HCT116 (cell line): ENCODE measurements at places on chromosomes 7 and 10. TPM values are rescaled to one million over a fixed set of nuclear protein-coding genes. Genes with fewer than 3 reads are reported as not detected.

DNA sequence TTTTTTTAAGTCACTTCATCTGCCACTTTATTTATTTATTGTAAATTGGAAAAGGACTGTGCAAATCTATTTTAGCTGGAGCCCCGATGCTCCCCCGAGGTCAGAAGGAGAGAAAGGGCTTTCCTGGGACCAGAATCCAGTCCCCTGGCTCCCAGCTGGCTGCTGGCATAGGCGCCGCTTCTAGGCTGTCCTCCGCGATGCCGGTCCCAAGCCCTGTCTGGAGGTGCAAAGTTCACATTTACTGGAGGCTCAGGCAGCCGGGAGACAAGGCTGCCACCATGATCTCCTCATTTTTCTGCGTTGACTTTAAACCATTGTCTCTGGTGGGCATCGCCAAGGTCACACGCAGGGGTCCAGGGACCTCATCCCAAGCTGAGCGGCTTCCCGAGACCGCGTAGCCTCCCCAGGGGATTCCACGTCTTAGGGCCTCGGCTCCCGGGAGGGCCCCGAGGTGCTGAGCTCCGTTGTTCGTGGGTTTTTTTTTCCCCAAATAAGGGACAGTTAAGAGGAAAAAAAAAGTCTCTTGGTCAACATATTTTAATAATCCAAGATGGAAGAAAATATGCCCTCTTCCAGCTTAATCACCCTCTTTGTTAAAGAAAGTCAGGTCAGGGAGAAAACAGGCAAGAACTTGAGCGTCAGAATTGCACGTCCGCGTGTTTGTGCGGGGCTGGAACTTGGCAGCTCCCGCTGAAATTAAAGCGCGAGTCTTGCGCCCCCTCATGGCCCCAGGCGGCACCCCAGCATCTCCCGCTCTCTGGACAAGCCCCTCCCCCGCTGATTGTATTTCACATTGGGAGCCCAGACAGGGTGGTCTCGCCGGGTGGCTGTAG lies 11.9 kb downstream of the RGR start:
- DNase-seq, result peak; percentile 46

GRCh38 chr10:73931767-73932619 lies 21.1 kb downstream of the PLAU start:
- DNase-seq, result peak; percentile 91

DNA sequence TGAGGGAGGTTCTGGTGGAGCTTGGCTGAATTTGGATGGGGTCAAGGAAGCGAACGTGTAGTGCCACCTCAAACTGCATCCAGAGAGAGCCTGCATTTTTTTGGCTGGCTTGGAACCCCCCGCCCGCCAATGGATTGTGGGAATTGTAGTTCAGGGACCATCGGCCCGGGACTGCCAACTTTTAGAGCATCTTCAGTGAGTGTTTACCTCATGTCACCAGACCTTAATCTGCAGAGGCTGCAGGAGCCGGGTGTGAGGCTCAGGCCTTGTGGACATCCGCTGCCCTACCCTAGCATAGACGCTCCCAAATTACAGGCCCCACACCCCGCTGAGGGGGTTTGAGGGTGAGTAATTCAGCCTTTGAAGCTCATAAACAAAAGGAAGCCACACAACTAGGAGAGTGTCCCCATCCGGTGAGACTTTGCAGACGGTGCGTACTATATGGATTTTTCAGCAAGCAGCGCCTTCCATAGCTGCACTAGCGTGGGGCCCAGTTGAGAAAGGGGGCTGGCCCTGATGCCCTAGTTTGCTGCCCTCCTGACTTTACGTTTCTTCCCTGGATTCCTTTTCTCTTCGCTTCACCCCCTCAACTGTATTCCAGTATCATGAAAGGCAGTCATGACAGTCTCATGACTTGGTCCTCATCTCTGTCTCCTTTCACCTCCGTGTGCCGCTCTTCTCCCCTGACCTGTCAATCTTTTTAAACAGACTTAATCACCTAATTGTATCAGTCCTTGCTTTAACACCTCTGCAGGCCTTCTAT lies 717 bp downstream of the CNPY4 start:
- no peak for DNase-seq

DNA sequence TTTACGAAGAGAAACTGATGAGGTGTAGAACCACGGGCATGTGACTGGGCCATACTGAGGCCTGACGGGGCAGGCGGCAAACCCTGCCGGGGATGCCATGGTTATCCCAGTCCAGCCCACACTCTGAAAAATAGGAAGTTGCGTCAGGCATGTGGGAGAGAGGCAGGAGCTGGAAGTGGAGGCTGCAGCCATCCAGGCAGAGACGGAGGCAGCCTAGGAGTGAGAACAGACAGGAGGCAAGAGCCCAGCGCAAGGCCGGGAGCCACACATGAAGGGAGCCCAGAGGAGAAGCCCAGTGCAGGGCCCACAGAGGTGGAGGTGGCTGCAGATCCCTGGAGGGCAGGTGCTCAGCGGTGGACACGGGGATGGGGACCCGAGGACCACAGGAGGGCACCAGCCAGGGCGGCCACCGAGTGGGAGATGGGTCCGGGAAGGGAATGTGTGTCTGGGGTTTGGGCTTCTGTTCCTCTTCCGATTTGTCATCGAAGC lies 175.2 kb upstream of the PPP2R2D start:
- DNase-seq, result no peak

- DNase-seq, result no peak
These were observed 4.5 kb upstream of the CCDC6 start for GRCh38 chr10:59910867-59911266.

DNA sequence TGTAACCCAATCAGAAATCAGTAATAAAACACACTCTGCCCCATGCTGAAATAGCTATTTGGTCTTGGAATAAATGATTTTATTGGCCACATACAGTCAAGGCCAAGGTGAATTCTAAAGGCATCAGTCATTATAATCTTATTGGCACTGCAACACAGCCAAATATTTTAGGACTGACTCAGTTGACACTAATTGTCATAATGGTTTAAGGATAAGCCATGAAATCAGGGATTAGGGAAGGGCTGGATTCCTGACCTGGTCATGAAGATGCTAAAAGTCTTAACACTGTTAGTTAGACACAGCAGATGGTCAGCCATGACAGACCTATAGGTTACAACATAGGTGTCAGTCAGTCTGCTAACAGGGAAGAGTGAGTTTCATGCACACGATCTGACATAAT lies 330.3 kb upstream of the NPSR1 start:
- no peak for DNase-seq

GRCh38 chr7:28433699-28434219 lies 21.4 kb downstream of the CREB5 start:
- DNase-seq, result no peak

DNA sequence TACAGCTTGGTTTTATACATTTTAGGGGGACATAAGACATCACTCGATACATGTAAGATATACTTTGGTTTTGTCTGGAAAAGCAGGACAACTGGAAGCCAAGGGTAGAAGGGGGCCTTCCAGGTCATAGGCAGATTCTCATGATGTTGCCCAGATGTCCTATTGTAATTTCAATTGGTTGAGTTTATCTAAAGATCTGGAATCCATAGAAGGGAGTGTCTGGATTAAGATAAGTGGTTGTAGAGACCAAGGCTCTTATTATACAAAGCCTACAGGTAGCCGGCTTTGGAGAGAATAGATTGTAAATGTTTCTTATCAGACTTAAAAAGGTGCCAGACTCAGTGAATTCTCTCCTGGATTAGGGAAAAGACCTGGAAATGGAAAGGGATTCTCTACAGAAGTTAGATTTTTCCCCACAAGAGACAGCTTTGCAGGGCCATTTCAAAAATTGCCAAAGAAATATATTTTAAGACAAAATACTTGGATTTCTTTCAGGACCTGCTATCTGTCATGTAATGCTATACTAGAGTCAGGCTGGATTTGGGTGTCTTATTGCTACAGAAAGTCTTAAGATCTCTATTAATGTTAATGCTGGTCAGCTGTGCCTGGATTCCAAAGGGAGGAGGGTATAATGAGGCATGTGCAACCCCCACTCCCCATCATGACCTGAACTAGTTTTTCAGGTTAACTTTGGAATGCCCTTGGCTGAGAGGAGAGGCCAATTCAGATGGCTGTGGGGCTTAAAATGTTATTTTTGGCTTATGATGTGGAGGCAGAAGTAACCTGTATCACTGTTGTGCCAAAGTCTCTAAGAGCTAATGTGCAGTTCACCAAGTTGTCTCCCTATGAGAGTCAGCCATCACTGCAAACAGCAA lies 511.1 kb upstream of the C7orf33 start:
- no peak for DNase-seq

The SUPV3L1 gene
- 59.7 TPM for total RNA-seq

The COL26A1 gene
- total RNA-seq, result 0.27 TPM
